Activated CD4-positive, alpha-beta memory T cell treated with anti-CD3 and anti-CD28 coated beads, Interleukin-2, amount 10 ng/mL, durations not matched to agents 7 days and 5 days (primary cell): ENCODE measurements at places on chromosomes 12 and 14. TPM values are rescaled to one million over a fixed set of nuclear protein-coding genes. Genes with fewer than 3 reads are reported as not detected.

COX8C gene
- total RNA-seq: not detected

- H3K36me3 ChIP-seq: no peaks in the 10 kb centered on the region
- no peak overlapping the region for H3K4me3 ChIP-seq
- peaks cover 2% of the 10 kb centered on the region for H3K4me1 ChIP-seq
- no peak for DNase-seq
These were observed 29.8 kb downstream of the OR10P1 start for GRCh38 chr12:55666508-55666907.

- H3K27me3 ChIP-seq: no peaks in the 10 kb centered on the region
- no peak for DNase-seq
- no peak overlapping the region for H3K4me3 ChIP-seq
- no peak overlapping the region for H3K27ac ChIP-seq
These were observed 38.9 kb downstream of the SFSWAP start for GRCh38 chr12:131749618-131750315.

GRCh38 chr14:90569201-90569600 is 172.4 kb downstream of the CALM1 start:
- DNase-seq: no peak
- H3K36me3 ChIP-seq: no peaks in the 10 kb centered on the region
- no peak overlapping the region for H3K27ac ChIP-seq
- H3K4me1 ChIP-seq: peaks cover 7% of the 10 kb centered on the region
- no peaks in the 10 kb centered on the region for H3K27me3 ChIP-seq
- no peak overlapping the region for H3K4me3 ChIP-seq

GRCh38 chr12:118884226-118884625 is 97.1 kb upstream of the SRRM4 start:
- no peak overlapping the region for H3K4me3 ChIP-seq
- DNase-seq: no peak
- H3K27ac ChIP-seq: no peak overlapping the region
- no peaks in the 10 kb centered on the region for H3K4me1 ChIP-seq
- H3K27me3 ChIP-seq: no peaks in the 10 kb centered on the region
